Panc1 (cell line): ENCODE measurements at places on chromosomes 3 and 15. TPM values are rescaled to one million over a fixed set of nuclear protein-coding genes. Genes with fewer than 3 reads are reported as not detected.

GRCh38 chr15:39621210-39621609 lies 40.3 kb downstream of the THBS1 start:
- no peak for DNase-seq

FES gene
- 0.64 TPM for total RNA-seq

DNA sequence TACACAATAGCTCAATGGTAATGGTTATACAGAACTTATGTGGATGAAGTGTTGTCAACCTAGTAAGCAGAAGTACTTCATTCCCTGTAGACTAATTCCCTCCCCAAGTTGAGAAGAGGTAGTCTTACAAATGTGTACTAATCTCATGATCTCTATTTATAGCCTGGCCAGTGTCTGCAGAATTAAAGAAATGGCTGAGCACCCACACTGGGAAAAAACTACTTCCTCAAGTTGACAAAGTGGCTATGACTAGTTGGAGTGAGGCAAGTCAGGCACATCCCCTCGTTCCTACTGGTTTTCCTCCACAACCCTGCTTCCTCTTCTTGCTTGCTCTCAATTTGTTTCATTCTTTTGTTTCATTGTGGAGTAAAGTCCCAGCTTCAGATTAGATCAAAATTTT lies 566.7 kb upstream of the ZNF717 start:
- no peak for DNase-seq

DNA sequence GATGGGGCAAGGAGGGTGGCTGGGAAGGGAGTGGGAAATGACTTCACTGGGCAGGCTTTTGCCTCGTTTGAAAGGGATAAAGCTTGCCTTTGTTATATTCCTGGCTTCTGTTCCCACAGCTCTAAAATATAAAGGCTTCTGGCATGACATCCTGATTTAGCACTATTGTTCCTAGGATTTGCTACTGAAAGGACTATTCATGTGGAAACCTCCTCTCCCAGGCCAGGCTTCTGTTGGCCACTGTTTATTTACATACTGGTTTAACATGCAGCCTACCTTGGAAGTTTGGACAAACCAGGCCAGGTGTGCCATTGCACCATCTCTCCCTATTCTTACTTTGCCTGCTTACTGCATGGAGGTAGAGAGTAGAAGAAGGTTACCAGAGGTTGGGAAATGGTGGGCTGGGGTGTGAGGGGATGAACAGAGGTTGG lies 2.4 kb upstream of the LMCD1 start:
- no peak for DNase-seq

DNA sequence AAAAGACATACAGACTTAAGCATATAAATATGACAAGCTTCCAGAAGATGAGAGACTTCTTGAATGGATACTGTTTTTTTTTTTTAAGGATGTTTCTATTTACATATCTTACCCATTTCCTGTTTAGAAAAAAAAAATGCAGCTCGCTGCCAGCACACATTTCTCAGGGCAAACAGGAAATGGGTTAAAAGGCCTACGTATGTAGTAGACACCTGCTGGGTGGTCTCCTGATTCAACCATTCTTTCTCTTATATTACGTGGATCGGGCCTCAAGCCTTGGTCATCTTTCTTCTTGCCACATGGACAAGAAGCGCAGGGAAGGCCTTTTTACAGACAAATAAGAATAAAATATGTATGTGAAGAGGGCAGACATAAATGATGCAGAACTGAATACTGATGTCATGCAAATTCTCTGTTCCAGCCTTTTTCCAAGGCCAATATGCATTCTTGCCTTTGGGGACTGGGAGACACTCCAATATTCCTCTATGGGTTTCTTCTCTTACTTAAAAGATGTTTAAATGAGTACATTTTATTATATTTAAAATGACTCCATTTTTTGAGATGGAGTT lies 35.0 kb upstream of the TJP1 start:
- no peak for DNase-seq

FXR1 gene
- total RNA-seq, result 180 TPM

DNA sequence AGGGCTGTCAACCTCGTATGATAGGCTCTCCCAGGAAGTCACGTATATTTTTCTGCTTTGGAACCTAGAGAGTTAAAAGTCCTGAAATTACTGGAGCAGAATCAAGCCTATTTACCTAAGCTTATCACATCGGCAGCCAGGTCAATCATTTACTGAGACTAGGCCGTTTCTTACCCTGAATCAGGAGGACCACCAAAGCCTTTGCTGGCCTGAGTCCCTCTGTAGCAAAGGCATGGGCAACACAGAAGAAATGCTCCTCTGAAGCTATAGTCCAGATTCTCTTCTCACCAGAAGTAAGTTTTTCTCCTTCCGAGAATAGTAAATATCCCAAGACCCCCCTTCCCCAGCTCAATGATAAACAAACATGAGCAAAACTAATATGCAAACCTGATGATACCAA lies 125.9 kb upstream of the PHLDB2 start:
- DNase-seq, result no peak
